ENCODE measurements at places on chromosomes 12 and 14.

DNA sequence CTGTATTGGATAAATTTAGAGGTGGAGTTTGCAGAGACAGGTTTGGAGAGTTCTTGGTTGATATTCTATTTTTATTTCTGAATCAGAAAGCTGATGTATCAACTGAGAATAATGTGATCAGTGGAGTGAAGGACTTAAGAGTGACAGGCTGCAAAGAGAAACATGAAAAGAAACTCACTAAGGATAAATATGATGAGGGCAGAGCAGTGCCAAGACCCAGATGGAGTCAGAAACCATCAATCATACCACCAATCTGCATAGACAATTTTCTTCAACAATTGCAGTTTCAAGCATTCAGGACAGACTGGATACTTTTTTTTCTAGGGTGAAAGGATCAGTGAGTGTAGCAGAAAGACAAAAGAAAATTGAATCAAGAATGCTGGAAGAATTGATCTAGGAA lies 226.7 kb upstream of the NAV3 start:
- DNase-seq = no peak

- DNase-seq = no peak
These were observed 82.4 kb downstream of the WDR20 start for GRCh38 chr14:102222009-102222575.

DNA sequence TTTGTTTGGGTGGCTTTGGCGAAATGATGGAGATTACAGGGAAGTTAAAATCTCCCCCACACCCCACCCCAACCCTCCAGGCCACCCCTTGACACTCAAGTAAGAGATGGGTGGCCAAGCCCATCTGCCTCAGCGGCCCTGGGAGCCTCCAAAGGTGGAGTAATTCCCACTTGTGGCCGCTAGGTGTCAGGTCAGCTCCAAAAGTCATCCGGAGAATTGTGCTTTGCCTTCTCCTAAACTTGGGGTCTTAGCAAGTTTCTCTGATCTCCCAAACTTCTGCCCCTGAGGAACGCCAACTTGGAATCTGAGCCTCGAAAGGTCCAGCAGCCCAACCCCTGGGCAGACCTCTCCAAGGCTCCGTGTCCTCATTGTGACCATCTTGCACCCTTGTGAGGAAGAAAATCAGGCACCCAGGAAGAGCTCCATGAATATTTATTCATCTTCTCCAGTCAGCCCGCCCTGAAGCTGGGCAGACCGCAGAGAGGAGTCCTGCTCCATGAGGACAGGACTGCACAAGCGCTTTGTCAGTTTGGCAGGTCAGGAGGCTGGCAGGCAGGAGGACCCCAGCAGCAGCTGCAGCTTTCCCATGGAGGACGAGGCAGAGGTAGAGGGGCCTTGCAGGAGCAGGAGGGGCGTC lies 46.7 kb downstream of the LRRC74A start:
- DNase-seq = no peak

- DNase-seq = no peak
These were observed 70.9 kb upstream of the DICER1 start for GRCh38 chr14:95228240-95228639.

- peak; percentile 39 for DNase-seq
These were observed 131.3 kb downstream of the ITPR2 start for GRCh38 chr12:26701604-26702215.

GRCh38 chr14:72736786-72737559 lies 156.9 kb downstream of the DPF3 start:
- DNase-seq = no peak

DNA sequence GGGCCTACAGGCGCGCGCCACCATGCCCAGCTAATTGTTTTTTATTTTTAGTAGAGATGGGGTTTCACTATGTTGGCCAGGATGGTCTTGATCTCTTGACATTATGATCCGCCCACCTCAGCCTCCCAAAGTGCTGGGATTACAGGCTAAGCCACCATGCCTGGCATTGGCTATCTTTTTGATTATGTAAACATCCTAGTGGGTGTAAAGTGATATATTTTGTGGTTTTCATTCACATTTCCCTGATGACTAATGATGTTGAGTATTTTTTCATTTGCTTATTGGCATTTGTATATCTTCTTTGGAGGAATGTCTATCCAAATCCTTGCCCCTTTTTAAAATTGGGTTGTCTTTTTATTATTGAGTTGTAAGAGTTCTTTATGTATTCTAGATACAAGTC lies 16.3 kb downstream of the CREBL2 start:
- DNase-seq = no peak

GRCh38 chr14:96745500-96746051 lies 51.6 kb upstream of the VRK1 start:
- DNase-seq = no peak

- DNase-seq = no peak
These were observed 6.5 kb downstream of the KRT86 start for GRCh38 chr12:52280796-52281560.

GRCh38 chr12:110531741-110532333 lies 29.7 kb downstream of the RAD9B start:
- no peak for DNase-seq

GRCh38 chr12:15679151-15679550 lies 110.0 kb downstream of the EPS8 start:
- no peak for DNase-seq

- DNase-seq = no peak
These were observed 2.0 kb downstream of the FERMT2 start for GRCh38 chr14:52948836-52949235.
